Endothelial cell (in vitro differentiated cells): ENCODE measurements at places on chromosomes 13 and 19. TPM values are rescaled to one million over a fixed set of nuclear protein-coding genes. Genes with fewer than 3 reads are reported as not detected.

GRCh38 chr19:3253270-3253669, 28.8 kb downstream of the CELF5 start:
- no peaks in the 10 kb centered on the region for H3K36me3 ChIP-seq
- H3K27ac ChIP-seq, result no peak overlapping the region
- peaks cover 3% of the 10 kb centered on the region for H3K27me3 ChIP-seq
- H3K4me3 ChIP-seq, result no peak overlapping the region
- DNase-seq, result no peak
- no peaks in the 10 kb centered on the region for H3K4me1 ChIP-seq

GRCh38 chr19:53511933-53512374, 26.0 kb upstream of the ZNF331 start:
- no peak overlapping the region for H3K4me3 ChIP-seq
- peaks cover 7% of the 10 kb centered on the region for H3K27me3 ChIP-seq
- H3K4me1 ChIP-seq, result peaks cover 21% of the 10 kb centered on the region
- H3K36me3 ChIP-seq, result peaks cover 38% of the 10 kb centered on the region

DNA sequence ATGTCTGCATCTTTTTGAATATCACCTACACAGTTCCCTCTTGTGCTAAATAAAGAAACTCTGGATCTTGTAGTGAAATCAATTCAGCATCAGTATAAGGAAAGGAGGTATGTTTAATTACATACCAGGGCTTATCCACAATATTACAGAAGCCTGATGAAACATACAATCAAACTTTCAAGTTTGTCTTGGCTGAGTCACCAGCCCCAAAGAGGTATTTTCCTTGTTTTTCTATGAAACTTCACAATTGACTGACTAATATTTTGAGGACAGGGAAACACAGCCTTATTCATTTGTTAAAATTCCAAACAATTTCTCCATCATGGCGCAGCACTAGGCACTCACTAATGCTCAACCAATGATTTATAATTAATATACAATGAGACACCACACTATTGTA, 952.4 kb downstream of the PCDH17 start:
- H3K27ac ChIP-seq, result no peak overlapping the region
- no peaks in the 10 kb centered on the region for H3K36me3 ChIP-seq
- H3K27me3 ChIP-seq, result no peaks in the 10 kb centered on the region
- no peak overlapping the region for H3K4me3 ChIP-seq

ZFP30 gene
- 20.2 TPM for total RNA-seq
